ENCODE measurements at places on chromosomes 16 and 17.

DNA sequence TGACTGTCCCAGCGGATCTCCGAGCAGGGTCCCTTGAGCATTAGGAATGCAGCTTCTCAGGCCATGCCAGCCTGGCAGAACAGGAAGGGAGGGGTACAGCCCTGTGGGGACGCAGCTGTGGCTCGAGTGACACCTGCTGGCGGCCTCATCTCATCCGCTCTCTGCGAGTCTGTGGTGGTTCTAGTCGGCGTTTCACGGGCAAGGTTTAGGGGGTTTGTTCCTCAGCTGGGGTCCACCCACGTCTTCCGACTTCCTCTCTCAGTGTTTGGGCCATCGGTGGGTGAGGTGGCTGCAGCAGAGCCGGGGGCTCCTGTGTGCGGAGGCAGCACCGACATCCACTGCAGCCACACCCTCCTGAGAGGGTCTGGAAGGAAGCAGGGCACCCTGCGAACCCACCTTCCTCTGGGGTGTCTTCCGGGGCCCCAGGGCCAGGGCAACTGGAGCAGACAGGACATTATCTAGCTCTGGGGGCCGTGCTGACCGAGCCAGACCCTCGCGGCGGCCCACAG, 33.3 kb downstream of the JPH3 start:
- DNase-seq: peak; percentile 64

DNA sequence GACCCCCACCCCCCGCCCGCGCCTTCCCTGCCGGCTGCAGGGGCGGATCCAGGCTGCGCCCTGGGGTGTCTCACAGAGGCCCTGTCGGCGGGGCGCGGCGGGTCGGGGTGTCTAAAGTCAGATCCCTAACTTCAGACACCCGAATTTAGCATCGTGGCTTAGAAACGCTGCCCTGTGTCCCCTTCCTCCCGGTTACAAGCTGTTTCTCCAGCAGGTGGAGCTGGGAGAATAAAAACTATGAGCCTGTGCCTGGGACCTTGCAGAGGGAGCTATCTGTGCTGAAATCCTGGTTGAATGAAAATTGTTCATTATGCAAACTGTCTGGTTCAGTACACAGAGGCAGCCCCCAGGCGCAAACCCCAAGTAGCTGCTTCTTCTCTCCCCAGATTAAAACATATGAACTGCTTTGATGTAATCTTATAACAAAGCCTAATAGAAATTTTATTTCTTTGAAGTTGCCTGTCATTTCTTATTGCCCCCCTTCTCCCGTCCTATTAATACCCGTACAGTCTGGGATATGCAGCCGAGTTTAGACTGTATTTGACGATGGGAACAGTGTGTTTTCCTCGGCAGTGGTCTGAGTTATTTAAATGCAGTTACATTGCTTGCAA, 79.0 kb downstream of the RPA1 start:
- peak; percentile 85 for DNase-seq

DNA sequence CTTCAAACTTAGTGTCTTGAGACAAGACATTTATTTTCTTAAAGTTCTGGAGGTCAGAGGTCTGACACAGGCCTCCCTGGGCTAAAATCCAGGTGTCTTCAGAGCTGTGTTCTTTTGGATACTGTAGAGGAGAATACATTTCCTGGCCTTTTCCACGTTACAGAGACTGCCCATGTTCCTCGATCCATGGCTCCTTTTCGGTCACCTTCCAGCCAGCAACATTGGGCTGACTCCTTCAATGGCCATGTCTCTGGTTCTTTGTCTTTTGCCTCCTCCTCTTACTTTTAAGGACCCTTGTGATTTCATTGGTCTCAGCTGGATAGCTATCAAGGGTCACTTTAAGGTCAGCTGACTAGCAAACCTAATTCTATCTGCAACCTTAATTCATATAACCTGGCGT, 212.4 kb downstream of the WWOX start:
- DNase-seq: no peak

GRCh38 chr16:84976644-84977400, 34.5 kb downstream of the ZDHHC7 start:
- DNase-seq: no peak

GRCh38 chr17:33964344-33964979, 290.6 kb upstream of the CCL2 start:
- DNase-seq: no peak

GRCh38 chr17:74513987-74514631, 17.2 kb downstream of the CD300LB start:
- DNase-seq: peak; percentile 80

DNA sequence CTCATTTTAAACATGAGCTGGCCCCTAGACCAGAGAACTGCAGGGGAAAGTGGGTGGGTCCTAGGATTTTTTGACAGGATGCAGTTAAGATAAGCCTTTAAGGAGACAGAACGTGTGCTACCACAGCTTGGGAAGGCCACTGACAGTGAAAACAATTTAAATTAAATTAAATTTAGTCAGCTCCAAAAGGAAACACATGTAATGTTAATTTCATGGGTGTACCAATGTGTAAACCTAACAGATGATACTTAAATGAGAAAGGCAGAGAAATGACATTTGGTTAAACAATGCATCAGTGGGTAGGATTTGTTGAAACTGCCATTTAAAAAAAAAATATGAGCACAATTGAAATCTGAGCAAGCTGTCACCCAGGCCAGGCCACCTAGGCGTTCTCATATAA, 250.8 kb downstream of the XYLT1 start:
- DNase-seq: no peak

DNA sequence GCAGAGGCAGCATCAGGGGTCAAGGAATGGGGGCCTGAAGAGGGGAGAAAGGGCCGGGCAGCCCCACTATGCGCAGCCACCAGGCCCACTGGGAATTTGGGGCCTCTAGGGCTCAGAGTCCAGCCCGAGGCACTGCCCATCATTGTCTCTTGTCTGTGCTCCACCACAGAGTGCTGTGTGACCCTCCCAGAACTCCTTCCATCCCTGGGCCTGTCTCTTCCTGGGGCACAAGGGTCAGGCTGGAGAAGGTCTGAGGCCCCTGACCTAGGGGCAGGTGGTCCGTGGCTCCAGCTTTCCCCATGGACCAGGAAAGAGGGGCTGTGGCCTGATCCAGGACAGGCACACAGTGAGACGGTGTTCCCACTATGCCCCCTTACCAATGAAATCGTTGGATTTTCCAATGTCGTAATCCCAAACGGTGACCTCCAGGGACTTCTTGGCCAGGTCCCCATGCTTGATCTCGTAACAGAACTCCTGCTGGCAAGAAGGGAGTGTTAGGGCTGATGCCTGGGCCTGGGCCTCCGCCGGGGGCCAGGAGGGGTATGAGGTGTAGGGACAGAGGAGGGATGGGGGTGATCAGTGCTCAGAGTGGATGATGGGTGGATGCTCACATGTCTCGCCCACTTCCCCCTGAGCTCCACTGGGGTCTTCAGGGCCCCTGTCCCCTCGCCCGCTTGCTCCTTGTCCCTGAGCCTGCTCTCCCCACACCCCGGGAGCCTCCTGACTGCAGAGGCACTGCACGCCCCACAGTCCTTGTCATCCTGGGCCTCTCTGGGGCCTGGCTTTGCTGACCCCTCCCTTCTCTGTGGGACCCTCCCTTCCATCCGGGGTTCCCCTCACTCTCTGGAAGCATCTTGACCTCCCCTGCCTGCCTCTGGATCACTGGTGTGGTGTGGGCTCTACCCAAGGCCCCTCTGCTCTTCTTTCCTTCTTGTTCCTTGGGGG, 10.7 kb downstream of the SCGB1C2 start:
- no peak for DNase-seq
